ENCODE measurements at places on chromosomes 6 and 20.

- no peak for DNase-seq
These were observed 2.0 kb downstream of the FNDC1 start for GRCh38 chr6:159170999-159171712.

DNA sequence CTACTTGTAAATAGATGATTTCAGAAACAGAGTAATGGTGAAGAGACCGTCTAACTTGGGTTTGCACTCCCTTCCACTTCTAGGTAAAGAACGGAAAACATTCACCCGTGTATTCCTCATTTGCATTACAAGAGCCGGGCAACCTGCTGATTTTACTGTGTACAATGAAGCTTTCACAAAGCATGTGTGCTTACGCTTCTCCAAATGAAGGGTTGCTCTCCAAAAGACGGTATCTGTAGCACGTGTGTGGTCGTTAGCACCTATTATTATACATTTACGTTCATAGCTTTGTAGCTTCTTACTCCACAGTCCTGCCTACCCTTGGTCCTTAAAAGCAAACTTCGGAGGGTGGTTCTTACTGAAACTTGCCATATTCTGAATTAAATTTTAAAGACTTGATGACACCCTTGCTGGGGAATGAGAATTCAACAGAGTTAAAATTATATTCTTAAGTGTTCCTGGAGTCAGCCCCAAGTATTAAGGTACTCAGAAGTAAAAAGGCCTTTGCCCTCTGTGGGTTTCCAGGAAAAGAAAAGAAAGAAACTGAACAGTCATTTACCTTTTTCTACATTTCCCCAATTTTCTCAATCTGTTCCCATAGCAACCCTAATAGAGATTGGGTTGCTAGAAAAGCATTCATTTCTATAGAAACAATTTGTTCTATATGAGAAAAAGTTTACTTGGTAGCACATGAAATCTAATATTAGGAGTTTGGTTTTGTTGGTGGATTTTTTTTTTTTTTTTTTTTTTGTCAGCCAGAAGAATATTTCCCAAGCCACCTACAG is 61.9 kb upstream of the KCNG1 start:
- no peak for DNase-seq

- no peak for DNase-seq
These were observed 28.6 kb upstream of the GPR6 start for GRCh38 chr6:109949281-109950065.

DNA sequence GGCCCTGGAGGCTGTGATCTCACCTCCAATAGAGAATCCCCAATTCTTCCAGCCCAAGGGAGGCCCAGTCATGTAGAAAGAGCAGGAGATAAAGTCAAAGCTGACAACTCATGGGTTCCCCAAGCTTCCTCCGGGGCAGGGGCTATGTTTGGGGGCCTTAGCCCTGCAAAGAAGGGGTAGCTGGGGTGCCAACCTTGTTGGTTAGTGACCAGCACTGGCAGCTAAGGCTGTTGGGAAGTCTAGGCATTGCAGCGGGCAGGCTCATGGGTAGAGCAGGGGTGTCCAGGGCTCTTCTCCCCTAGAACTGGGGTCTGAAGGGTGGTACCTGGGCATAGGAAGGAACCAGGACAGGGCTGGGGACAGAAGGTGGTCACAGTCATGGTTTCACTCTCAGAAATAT is 36.4 kb downstream of the TGM2 start:
- no peak for DNase-seq

DNA sequence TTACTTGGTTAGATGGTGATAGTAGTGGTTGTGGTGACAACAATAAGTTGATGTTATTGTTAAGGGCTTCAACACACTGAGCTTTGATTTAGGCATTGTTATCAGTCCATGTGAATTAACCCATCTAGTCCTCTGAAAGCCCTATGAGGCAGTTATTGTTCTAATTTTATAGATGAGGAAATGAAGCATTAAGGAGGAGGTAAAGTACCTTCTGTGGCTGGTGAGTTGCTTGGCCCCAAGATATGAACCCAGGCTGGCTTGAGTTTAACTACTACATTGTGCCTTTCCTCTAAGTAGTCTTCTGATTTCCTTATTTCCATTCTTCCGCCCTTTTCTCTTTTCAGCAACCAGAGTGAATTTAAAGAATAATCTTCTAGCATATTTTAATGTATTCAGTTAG is 81.7 kb downstream of the QKI start:
- DNase-seq, result no peak

DNA sequence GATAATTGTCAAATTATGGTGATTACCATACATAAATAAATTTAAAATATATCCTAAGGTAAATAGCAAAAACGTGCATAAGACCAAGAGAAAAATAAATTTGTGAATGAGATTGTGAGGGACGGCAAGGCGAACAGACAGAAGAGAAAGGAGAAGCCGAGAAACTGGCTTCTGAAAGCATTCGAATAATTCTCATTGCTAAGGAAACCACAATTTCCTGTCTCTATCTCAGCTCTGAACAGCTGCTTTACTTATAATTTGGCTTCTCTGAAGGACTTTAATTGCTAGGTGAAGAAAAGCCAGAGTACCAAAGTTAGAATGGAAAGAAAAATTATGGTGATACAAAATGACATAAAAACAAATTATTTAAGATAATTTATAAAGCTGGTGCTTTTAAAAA is 79.0 kb upstream of the RGS17 start:
- DNase-seq, result no peak

- no peak for DNase-seq
These were observed 82.1 kb downstream of the PSMG4 start for GRCh38 chr6:3340894-3341293.

DNA sequence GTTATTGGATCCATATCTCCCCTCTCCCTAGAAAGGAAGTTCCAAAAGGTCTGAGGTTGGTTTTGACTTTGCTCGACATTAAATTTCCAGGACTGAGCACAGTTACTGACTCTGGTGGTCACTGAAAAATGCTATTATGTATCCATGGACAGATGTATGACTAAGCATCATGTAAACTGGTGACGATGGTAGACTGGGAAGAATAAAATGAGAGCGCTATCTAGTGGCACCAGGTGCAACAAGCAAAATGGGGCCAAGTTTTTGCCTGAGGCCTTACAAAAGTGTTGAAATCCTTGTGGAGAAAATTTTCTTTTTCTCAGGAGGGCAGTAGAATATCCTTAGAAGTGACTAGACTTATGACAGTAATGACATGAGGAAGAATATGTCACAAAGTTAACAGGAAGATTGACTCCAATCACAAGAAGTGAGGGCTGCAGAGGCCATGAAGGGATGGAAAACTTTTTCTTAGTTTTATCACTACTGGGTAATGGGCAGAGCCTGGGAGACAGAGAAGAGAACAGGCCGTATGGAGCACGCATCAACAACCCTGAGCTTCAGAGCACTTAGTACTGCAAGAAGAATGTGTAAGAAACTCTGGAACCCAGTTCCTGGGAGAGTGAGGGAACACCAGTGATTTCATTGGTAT is 88.9 kb upstream of the ELOVL5 start:
- DNase-seq, result no peak

DNA sequence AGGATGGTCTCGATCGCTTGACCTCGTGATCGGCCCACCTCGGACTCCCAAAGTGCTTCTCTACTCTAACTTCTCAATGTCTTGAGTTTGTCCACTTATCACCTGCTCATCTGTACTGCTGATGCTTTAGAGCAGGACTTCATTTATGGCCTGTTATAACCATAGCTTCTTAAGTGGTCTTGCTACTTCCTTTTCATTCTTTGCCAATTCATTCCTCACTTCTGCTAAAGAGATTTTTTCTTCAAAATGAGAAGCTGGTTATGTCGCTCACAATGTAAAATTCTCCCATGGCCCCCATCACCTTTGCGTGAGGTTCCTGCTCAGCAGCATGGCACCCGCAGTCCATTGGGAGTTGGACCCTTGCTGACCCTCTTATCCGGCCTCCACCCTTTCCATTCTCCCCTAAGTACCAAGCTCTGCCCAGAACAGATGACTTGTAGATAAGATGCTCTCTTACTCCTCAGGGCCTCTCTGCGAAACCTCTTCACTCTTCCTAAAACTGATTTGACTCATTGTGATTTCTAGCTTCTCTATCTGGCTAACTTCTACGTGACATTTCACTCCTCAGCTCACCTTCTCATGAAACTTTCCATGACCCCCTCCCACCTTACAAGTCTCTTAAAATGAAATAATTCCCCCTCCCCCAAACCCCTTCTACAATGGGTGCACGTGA is 13.9 kb upstream of the CD164 start:
- DNase-seq, result no peak

GRCh38 chr20:54088430-54088829 is 18.0 kb upstream of the BCAS1 start:
- no peak for DNase-seq

- no peak for DNase-seq
These were observed 39.6 kb upstream of the NOX3 start for GRCh38 chr6:155495011-155495768.

DNA sequence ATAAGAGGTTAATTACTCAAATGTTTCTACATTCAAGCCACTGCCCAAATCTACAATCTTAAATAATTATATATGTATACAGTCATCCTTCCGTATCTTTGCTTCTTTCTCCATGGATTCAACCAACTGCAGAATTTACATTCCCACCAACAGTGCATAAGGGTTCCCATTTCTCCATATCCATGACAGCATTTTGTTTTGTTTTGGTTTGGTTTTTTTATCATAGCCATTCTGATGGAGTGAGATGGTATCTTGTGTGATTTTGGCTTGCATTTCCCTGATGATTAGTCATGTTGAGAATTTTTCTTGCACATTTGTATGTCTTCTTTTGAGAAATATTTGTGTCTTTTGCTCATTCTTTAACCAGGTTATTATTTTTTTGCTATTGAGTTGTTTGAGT is 198.5 kb downstream of the C6orf118 start:
- no peak for DNase-seq

- DNase-seq, result no peak
These were observed 108.2 kb downstream of the CDH4 start for GRCh38 chr20:61360296-61360695.

GRCh38 chr6:63740709-63741108 is 105.1 kb downstream of the PHF3 start:
- DNase-seq, result no peak

DNA sequence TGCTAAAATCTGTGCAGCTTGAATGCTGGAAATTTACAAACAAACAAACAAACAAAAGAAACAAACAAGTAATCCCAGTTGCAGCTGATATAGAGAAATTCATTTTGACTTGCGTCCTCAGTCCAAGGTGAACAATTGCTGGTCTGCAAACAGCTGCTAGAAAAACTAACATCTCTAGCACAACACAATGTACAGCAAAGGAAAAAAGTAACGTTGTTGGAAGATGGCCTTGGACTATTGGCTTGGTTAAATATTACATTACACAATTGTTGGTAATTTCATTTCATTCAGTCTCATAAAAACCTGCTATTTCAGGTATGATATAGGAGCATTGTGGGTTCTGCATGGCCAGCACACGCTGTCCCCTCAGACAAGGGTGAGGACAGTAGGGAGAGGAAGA is 50.0 kb downstream of the STMND1 start:
- no peak for DNase-seq

GRCh38 chr6:11160199-11160598 is 48.7 kb upstream of the ERVFRD-1 start:
- DNase-seq, result no peak

- DNase-seq, result no peak
These were observed 70.3 kb upstream of the FOXP4 start for GRCh38 chr6:41475737-41476357.

GRCh38 chr6:35662999-35663398 is 25.7 kb downstream of the FKBP5 start:
- no peak for DNase-seq

DNA sequence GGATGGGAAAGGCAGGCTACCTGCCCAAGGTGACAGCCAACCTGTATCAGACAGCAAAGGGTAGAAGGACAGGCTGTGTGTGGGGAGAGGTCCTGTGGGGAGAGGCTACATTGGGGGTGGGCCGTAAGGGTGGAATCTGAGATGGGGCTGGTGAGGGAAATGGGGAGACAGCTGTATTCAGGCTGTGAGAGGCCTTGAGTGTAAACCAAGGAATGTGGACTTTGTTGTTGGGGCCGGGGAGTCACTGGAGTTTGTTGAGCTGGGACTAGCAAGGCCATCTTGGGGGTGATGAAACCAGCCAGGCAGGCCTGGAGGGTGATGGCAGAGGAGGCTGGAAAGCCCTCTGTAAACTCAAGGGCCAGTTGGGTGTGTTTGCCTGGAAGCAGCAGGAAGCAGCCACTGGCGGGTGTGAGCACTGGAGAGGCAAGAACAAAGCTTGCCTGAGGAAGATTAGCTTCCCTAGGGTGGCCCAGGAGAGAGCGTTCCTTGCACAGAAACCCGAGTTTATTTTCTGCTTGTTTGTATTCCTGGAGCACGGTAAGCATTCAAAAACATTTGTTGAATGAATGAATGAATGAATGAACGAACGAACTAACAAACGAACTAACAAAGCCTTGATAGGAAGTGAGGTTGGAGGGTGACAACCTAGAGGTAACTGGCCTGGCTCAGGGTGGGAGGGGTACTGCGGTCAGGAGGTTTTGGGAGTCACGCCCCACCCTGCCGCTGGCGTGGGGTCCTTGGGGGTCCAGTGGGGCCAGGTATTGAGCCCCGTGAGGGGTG is 18.9 kb downstream of the TTBK1 start:
- DNase-seq, result no peak

DNA sequence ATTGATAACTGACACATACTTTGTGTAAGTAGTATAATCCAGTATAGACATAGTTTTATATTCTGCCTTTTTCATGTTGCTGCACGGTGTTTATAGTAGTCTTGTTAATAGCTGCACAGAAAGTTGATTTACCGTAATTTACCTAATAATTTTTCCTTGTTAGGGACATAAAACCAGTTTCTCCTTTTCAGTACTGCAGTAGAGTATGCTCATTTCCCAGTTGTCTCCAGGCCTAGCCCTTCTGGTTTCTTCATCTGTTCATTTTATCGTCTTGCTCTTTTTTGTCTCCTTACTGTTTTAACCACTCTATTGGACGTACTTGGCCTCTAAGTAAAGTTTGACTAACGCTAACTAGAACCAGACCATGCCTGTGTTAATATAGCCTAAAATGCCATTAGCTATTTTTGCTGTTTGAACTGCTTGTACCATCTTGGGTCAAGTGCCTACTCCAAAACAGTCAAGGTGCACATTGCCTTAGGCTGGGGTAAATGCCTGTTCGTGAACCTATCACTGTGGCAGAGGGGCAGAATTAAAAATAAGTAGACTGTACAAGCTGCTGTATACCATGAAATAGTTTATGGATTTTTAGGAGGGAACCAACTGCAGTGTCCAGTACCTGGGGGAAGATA is 34.8 kb downstream of the CDS2 start:
- DNase-seq, result no peak

DNA sequence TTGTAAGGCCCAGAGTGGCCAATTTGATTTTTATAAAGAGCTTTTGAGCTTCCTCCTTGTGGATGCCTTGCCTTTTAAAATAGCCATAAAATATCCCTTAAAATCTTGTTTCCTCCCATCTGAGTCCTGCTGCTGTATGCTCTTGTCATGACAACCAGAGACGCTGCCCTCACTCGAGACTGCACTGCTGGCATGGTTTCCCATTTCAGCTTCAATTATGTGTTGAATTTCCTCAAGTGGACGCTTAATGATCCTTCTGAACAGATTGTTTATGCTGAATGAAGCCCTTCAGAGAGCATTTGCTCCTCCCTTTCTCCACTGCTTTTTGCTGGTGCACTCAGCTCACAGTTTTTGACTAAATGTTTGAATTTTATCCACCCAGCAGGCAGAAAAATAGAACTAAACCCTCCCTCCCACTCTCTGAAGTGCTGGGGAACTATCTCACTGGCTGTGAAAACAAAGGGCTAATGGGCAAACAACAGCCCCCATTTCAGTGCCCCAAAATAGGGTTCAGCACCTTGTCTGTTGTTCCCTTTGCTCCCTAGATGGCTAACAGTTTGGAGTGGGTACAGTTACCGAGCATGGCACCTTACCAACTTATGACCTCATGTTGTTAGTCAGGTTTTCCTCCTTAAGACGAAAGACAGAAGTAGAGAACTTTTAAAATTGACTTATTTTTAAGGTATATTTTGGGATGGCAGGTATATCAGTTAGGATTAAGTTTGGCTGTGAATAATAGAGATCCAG is 45.5 kb upstream of the RNF8 start:
- DNase-seq, result no peak

All from stimulated activated CD8-positive, alpha-beta memory T cell treated with anti-CD3 and anti-CD28 coated beads, Interleukin-4, amount 100 ng/mL, for 24 hours (primary cell).